OCI-LY7 (cell line): ENCODE measurements at places on chromosomes 7 and 10. TPM values are rescaled to one million over a fixed set of nuclear protein-coding genes. Genes with fewer than 3 reads are reported as not detected.

DNA sequence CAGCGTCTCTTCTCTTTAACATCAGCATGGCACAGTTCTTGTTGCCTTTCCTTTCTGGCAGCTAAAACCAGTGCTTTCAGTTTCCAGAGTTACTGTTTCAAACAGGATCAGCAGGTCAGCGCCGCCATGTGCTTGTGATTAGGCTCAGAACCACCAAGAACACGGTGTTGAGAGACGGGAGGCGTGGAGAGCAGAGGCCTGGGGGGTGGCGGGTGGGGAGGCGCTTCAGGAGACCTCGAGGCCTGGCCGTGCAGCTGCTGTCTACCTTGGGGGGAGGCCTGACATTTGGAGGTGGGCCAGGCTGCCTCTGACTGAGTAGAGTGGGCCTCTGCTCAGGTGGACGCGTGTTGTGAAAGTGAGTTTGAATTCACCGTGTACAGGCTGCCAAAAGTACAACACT, 22.0 kb downstream of the PFKFB3 start:
- no peak for DNase-seq

- DNase-seq: peak; percentile 11
These were observed 8.7 kb downstream of the ZNF37A start for GRCh38 chr10:38102880-38103279.

GRCh38 chr7:101632641-101633040, 3.5 kb upstream of the MYL10 start:
- DNase-seq: no peak

GRCh38 chr7:41970941-41971340, 266.1 kb downstream of the GLI3 start:
- no peak for DNase-seq

The SPOCK2 gene
- total RNA-seq: 6.3 and 7.5 TPM in 2 replicates

- peak; percentile 57 for DNase-seq
These were observed at the start of gene GTF2IRD1 for GRCh38 chr7:74453322-74454011. TSS of gene GTF2IRD1 (plus strand) at chr7:74453906. CDS start at chr7:74508081, 54,175 bp downstream.

GRCh38 chr10:84946904-84947303, 618.5 kb downstream of the CCSER2 start:
- DNase-seq: no peak

DNA sequence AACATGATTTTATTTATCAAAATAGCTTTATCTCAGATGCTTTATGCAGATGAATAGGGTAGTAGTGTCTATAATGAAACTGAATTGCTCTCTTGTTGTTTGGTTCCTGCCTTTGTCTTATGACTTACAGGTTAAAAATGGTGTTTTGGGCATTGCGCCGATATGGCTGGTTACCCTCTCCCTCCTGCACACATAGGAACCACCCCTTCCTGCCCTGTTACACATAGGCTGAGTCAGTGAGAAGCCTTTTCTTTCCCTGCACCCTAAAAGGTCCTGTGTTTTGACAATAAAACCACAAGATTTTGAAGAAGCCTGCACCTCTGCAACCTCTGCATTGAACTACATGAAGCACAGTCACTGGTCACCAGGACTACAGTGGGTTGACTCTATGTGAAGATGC, 655.8 kb upstream of the ANKRD30A start:
- no peak for DNase-seq
